ENCODE measurements at places on chromosomes 1 and 21. TPM values are rescaled to one million over a fixed set of nuclear protein-coding genes. Genes with fewer than 3 reads are reported as not detected.
A peak's percentile ranks its signal among the peaks of the same experiment; 100 is the strongest.

GRCh38 chr1:98277118-98277517, 356.3 kb upstream of the DPYD start:
- DNase-seq = peak; percentile 20

GRCh38 chr1:9459816-9460407, 79.4 kb upstream of the SLC25A33 start:
- DNase-seq = no peak

DNA sequence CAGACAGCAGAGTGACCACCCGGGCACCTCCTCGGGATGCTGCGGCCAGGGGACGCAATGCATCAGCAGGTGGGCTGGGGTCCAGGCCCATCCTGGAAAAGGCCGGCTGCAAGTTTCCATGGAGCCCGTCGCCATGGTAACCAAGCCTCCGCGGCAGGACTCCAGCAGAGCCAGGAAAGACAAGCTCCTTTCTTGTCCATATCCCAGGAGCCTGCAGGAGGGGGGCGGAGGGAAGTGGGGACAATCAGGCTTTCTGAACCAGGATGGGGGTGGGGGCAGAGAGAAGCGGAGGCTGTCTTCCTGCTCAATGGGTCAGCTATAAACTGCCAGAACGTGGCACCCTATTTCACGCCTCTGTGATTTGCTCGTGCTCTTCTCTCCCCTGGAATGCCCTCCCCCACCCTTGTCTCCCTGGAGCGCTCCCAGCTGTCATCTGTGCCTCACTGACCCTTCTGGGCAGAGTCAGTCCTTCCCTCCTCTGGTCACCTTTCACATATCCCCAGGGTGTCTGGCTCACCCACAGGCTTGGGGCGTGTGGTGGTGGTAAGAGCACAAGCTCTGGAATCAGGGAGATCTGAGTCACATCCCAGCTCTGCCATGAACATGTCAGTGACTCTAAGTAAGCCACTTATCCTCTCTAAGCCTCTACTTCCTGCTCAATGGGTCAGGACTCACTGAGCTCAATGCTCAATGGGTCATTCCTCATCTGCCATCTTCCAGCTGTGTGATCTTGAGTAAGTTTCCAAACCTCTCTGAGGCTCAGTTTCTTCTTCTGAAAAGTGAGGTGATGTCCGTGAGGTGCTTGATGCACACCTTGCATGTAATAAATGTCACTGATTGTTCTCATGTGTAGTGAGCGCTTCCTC, 58.9 kb upstream of the LAPTM5 start:
- no peak for DNase-seq

C4BPB gene
- not detected for total RNA-seq

PGBD5 gene
- total RNA-seq = not detected

TFAP2E gene
- total RNA-seq = 0.18 TPM

ELF3 gene
- total RNA-seq = 0.29 TPM

Data from endothelial cell of umbilical vein (primary cell).